Dorsolateral prefrontal cortex (tissue), 122 donors: ENCODE measurements at places on chromosomes 4 and X.

GRCh38 chrX:46637938-46638337 lies 64.4 kb downstream of the CHST7 start:
- no peak for DNase-seq

- no peak for DNase-seq
Observed at GRCh38 chr4:123599061-123599919, 202.7 kb downstream of the SPRY1 start.

GRCh38 chr4:109154424-109154823 lies 148.0 kb downstream of the COL25A1 start:
- DNase-seq = no peak

DNA sequence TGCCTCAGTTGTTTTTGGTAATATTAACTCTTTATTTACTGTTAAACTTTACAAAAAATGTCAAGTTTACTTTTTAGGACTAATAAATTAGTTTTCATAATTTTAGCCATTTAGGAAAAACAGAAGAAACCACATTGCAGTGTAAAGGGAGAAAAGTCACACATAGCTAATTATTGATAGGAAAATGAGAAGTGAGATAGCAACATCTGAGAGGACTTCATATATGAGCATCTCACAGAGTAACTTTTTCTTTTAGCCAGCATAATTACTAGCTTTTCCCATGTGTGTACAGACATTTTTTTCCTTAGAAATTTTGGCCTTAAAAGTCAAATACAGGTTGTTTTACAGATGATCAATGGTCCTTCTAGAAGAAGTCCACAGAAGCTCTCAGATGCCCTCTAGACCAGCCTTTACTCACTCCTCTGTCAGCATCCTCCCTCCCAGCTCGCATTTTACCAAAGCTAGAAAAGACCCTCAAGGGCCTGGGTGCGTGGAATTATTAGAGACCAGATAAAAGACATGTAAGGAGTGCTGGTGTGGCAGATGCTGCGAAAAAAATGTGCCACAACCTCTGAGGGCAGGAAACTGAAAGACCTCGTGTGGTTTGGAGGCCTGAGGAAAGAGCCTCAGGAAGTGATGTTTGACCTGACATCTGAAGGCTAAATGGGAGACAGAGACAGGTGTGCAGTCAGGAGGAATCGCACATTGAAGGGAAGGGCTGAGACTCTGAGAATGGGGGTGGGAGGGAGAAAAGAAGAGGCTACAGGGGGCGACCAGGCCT lies 156.9 kb downstream of the CBR4 start:
- no peak for DNase-seq

DNA sequence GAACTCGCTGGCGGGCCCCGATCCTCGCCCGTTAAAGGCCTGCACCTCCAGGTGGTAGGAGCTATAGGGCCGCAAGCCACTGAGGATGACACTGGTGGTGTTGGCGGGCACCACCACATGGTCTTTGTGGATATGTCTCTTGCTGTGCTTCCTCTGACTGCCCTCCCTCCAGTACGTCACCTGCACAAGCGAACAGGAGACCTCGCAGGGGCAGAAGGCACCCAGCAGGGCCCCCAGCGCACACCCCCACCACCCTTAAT lies 20.7 kb downstream of the L1CAM start:
- no peak for DNase-seq

DNA sequence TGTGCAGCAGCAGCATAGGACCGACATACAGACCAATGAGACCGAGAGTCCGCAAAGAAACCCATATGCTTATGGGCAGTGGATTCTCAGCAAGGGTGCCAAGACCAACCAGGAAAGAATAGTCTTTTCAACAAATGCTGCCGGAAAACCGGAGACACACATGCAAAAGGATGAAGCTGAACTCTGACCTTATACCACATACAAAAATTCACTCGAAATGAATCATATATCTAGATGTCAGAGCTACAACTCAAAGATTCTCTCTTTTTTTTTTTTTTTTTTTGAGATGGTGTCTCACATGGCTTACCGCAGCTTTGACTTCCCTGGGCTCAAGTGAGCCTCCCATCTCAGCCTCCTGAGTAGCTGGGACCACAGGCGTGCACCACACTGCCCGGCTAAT lies 16.0 kb upstream of the MXD4 start:
- DNase-seq = no peak

DNA sequence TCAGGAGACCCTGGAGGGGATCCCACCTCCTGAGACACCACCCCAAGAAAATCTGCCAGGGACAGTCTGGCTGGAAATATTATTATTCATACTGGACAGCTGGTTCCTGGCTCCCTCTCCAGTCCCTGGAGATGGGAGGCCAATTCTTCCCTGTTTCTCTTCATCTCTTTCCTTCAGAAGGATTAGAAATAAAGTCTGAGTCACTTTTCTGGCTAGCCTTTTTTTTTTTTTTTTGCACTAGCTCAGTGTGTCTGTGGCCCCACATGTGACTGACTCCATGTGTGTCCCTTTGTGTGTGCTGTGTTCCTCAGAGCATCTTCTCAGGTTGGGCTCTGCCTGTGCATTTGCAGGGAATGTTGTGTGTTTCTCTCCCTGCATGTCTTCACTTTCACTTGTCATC lies 1.8 kb upstream of the FRMPD3 start:
- no peak for DNase-seq

DNA sequence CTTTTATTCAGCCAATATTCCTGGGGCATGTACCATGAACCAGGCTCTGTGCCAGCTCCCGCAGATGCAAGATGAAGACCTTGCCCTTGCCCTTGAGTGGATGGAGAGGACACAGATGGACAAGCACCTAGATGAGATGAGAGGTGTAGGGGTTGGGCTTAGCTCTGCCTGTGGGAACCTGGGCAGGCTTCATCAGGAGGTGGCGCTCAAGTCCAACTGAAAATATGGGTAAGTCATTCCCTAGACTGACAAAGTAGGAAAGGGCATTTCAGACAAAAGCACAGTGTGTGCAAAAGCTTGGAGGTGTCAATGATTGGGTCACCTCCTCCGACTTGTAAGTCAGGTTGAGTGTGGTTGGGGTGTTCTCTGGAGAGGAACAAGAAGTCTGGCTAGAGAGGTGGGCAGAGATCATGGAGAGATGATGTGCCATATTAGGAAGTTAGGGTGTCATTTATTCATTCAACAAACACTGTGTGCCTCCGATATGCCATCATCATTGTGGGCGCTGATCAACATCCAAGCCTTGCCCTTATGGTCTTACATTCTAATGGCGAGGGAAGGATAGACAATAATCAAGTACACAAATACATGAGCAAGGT lies 64.6 kb downstream of the ANAPC4 start:
- DNase-seq = peak; percentile 75

- no peak for DNase-seq
Observed at GRCh38 chr4:56619816-56620215, 61.3 kb downstream of the HOPX start.

DNA sequence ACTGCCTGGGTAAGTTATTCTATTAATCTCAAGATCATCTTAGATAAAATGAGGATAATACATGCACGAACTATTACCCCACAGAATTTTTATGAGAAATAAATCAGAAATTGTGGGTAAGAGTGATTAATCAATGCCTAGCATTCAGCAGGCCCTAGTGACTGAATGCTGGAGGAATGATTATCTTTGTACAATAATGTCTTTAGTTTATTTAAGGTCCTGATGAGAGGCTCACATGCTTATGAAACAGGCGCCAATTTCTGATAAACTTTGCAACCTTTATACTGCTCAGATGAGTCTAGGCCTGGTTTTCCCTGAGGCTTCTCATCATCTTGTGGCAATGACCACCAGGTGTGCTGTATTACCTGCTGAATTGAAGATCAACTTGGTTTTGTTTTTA lies 27.8 kb upstream of the BMP2K start:
- no peak for DNase-seq

GRCh38 chr4:23728971-23729370 lies 160.9 kb downstream of the PPARGC1A start:
- no peak for DNase-seq
